ENCODE measurements at places on chromosomes 12 and 14.

- H3K36me3 ChIP-seq = no peaks in the 10 kb centered on the region
- no peak for DNase-seq
- no peaks in the 10 kb centered on the region for H3K27me3 ChIP-seq
- H3K4me1 ChIP-seq = no peaks in the 10 kb centered on the region
- H3K27ac ChIP-seq = no peak overlapping the region
Observed at GRCh38 chr12:67151886-67152285, 117.3 kb upstream of the CAND1 start.

- H3K4me3 ChIP-seq = no peak overlapping the region
- no peaks in the 10 kb centered on the region for H3K4me1 ChIP-seq
- no peak for DNase-seq
- H3K27me3 ChIP-seq = no peaks in the 10 kb centered on the region
Observed at GRCh38 chr14:95240859-95241813, 78.6 kb downstream of the CLMN start.

DNA sequence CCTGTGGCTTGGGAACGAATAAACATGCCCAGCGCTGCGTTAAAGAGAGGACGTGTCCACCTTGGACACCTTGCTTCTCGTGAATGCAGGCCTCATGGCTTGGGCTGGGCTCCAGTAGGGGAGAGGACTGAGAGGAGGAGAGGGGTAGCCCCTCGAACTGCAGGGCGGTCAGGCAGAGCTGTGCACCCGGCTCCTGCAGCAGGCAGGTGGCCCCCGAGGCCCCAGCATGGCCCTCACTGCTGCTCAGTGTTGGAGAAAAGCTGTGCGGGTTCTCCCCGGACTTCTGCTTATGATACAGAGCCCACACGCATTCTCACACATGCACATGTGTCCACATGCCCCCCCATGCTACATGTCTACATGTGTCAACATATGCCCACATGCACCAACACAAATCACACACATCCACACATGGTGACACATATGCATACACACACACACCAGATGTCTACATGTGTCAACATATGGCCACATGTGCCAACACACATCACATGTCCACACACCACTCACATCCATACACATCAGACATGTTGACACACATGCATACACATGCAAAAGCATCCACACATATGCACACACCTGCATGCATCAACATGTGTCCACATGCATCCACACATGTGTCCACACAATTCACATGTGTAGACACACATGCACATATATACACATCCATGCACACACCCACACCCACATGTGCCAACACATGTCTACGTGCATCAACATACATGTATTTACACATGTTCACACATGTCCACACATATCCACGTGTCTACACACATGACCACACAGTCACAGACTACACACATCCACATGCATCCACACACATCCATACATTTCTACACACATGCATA is 3.0 kb downstream of the ADGRD1 start:
- no peak overlapping the region for H3K27ac ChIP-seq
- H3K4me3 ChIP-seq = no peak overlapping the region
- no peaks in the 10 kb centered on the region for H3K36me3 ChIP-seq
- DNase-seq = no peak
- H3K4me1 ChIP-seq = peaks cover 16% of the 10 kb centered on the region

DNA sequence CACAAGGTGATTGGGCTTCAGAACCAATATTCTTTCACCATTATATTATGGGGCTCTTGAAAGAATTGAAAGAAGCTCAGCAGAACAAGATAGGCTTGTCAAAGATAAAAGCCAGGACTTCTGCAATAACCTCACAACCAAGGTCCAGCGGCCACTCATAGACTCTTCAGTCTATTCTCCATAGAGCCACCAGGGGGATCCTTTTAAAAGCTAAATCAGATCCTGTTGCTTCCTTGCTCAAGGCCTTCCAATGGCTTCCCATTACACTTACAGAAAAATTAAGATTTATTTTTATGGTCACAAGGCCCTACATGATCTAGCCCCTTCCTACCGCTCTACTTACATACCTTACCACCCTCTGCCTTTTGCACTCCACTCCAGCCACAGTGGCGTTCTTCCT is 169.6 kb downstream of the C12orf42 start:
- no peaks in the 10 kb centered on the region for H3K36me3 ChIP-seq
- H3K4me1 ChIP-seq = no peaks in the 10 kb centered on the region
- H3K27me3 ChIP-seq = no peaks in the 10 kb centered on the region
- H3K27ac ChIP-seq = no peak overlapping the region
- no peak for DNase-seq
